ENCODE measurements at places on chromosomes 3 and 15.

GRCh38 chr3:47852604-47853602 is 50.0 kb downstream of the DHX30 start:
- no peak for DNase-seq

DNA sequence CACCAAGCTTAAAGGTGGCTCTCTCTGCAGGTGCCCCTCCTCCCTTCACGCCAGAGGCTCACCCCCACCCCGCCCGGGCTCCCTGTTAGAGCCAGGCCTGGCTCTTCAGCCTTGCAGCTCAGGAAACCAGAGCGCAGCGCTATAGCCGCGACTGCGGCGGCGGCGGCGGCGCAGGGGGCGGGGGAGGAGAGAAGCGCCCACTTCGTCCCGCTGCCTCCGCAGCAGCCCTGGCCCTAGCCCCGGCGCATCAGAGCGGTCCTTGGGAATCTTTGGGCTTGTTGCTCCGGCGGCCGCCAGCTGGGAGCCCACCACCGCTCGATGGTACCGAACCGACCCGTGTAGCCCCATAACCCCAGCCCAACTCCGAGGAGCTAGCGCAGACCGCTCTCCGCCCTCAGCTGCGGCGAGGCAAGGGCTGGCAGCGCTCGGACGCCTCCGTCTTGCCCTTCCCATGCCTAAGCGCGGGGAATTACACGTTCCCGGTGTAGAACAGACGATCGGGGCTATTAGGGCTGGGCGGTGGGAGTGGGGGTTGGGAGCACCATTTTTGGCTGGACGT is 1.2 kb downstream of the RASGRF1 start:
- DNase-seq, result no peak

DNA sequence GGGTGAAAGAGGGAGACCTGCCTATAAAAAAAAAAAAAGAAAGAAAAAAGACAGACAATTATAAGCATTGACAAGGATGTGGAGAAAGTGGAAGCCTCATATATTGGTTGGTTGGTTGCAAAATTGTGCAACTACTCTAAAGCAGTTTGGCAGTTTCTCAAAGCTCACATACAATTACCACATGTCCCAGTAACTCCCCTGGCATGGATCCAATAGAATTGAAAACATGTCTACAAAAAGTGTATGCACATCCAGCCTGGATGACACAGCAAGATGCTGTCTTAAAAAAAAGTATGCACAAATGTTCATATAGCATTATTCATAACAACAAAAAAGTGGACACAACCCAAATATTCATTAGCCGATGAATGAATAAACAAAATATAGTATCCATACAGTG is 19.5 kb downstream of the SETMAR start:
- peak; percentile 74 for DNase-seq

- no peak for DNase-seq
Measured at GRCh38 chr3:73298243-73299183, 237.1 kb downstream of the EBLN2 start.

- peak; percentile 38 for DNase-seq
Measured at GRCh38 chr15:74782259-74783071, 585 bp downstream of the CSK start.

DNA sequence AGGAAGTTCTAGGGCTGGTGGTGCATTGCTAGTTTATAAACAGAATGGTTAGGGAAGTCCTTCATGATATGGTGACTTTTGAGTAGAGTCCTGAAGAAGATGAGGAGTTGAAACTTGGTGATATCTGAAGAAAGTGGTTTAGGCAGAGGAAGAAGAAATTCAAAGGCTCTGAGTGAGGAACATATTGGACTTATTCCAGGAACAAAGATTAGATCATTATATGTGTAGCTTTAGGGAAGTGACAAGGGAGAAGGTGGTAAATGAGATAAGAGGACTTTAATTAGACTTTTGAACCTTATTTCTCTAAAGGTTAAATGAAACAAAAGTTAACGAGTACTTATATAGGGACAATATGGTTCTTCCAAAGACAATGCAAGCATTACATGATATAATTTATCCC is 286.7 kb downstream of the DOCK3 start:
- DNase-seq, result no peak

DNA sequence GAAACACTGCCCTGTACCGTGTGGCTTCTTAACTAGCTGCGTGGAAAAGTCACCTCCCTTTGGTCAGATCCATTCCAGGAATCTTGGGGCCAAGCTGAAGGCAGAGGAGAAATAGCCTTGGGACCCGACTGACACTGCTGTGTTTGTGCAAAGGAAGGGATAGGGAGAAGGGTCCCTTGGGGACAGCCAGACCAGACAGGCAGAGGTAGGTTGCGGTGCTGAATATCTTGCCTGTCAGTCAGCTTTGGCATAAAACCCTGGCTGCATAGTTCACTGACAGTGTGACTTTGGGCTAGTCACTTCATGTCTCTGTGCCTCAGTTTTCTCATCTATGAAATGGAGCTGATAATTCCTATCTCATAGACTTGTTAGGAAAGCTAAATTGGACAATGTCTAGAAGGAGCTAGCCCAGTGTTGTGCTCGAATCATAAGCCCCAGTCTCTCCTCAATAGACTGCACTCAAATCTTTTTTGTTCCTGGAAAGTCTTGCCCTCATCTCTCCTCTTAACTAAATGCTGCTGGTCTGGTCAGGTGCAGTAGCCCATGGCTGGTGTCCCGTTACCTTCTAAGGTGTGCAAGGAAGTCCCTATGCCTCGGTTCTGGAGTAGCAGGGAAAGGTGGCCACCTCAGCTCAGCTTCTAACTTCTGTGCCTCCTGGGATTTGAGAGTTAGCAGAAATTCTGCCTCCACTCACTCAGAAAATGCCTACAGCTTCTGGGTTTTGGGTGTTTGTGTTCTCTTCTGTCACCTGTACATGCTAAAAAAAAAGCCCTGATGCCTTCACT is 25.8 kb downstream of the FGD5 start:
- DNase-seq, result no peak

- no peak for DNase-seq
Measured at GRCh38 chr3:128266453-128266852, 113.2 kb downstream of the EEFSEC start.
